Cardiac fibroblast (primary cell): ENCODE measurements at places on chromosomes 5 and 9.

- DNase-seq: no peak
Observed at GRCh38 chr9:98793031-98793430, 3.3 kb downstream of the ANKS6 start.

DNA sequence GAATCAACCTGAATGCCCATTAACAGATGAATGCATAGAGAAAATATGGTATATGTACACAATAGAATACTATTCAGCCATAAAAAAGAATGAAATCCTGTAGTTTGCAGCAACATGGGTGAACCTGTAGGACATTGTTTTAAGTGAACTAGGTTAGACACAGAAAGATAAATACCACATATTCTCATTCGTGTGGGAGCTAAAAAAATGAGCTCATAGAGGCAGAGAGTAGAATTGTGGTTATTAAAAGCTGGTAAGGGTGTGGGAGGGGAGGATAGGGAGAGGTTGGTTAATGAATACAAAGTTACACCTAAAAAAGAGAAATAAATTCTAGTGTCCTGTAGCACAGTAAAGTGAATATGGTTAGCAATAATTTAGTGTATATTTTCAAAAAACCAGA lies 23.5 kb downstream of the PTTG1 start:
- DNase-seq: no peak

DNA sequence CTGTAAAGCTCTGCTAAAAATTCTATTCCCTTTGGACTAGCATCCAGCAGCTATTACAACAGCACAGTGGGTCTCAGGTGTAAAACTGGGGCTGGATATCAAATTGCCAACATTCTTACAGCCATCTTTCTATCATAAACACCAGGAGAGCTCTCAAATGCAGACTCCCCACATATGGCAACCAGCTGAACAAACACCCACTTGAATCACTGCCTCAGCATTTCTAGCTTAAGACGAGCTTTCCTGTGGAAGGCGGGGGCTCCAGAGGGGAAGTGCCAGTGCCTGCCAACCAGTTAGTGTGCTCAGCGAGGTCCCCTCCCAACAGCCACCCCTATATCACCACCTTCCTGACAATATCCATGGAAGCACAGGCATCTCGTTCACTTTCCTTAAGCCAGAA lies 62.2 kb downstream of the IPPK start:
- DNase-seq: peak; percentile 85

DNA sequence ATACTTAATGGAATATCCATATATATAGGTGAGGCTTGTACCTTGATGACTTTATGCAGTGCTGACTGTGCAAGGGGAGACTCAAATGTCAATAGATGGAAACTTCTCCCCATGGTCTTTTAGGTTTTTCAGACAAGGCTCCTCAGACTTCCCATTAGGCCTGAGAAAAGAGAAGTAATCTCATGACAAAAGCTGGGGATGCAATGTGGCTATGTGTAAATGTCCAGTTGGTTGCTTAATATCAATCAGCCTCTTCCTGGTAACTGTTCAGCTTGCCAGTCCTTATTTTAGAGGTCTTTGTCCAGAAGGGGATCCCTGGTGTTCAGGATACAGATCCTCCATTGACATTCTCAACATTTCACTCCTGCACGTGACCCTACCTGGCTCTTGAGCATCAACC lies 621.1 kb upstream of the CDH18 start:
- no peak for DNase-seq

GRCh38 chr9:36029202-36029601 lies 7.5 kb upstream of the RECK start:
- DNase-seq: no peak

DNA sequence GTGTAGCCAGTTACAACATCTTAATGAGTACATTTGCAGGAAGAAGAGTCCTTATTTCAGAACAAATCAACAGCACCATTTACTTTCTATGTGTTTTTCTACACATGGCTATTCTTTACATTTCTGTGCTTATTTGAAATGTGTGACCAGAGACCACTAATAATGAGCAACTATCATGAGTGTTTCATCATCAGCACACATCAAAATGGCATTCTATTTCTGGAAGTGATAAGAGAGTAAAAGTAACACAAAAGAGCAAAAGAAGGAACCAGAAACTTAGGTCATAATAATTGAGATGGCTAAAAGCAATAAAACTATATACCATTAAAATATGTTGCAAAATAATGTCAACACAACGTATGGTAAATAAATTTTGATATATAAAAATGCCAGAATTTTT lies 159.7 kb downstream of the PBX3 start:
- DNase-seq: no peak

DNA sequence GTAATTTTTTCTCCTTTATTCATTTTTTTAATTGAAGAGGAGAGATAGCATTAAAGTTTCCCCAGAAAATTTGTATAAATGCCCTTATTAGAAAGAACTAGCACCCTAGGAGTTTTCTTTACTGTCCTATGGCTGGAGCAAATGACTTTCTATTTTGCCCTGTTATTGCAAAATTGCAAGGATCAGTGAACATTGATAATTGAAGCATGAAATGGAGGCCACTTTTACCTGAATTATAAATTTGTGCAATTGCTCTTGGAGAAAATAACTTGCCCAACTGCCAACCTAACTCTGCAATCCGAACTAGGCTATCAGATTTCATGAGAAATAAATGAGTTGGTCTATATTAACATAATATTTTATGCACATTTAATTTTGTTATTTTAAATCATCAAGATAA lies 111.9 kb downstream of the MTRR start:
- no peak for DNase-seq

GRCh38 chr9:33795819-33796218 lies 458 bp downstream of the PRSS3 start:
- no peak for DNase-seq

DNA sequence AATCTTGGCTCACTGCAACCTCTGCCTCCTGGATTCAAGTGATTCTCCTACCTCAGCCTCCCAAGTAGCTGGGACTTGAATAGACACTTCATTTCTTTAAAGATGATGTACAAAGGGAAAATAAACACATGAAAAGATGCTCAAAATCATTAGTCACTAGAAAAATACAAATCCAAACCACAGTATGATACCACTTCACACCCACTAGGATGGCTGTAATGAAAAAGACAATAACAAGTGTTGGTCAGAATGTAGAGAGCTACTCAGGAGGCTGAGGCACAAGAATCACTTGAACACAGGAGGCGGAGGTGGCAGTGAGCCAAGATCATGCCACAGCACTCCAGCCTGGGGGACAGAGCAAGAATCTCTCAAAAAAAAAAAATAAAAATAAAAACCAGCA lies 13.0 kb downstream of the F2RL2 start:
- DNase-seq: no peak

GRCh38 chr5:108606185-108606584 lies 141.5 kb upstream of the FER start:
- DNase-seq: no peak
